ENCODE measurements at places on chromosomes 2 and 18. TPM values are rescaled to one million over a fixed set of nuclear protein-coding genes. Genes with fewer than 3 reads are reported as not detected.

Gene GAD1
- total RNA-seq = 154 TPM

GRCh38 chr2:132664096-132664495 lies 5.9 kb downstream of the LYPD1 start:
- DNase-seq = no peak

Gene ACTR1B
- 28.6 TPM for total RNA-seq

- DNase-seq = no peak
These were observed 156.0 kb downstream of the TGIF1 start for GRCh38 chr18:3605954-3606443.

DNA sequence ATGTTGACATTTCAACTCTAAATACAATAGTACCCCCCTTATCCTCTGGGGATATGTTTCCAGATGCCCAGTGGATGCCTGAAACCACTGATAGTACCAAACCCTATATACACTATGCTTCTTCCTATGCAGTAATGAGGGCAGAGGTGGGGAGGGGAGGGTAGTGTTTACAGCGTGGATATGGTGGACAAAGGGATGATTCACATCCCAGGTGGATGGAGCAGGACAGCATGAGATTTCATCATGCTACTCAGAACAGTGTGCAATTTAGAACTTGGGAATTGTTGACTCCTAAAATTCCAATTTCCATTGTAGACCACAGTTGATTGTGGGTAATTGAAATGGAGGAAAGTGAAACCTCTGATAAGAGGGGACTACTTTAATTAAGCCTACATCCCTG lies 75.4 kb downstream of the TSN start:
- no peak for DNase-seq

Gene SATB2
- 14.2 TPM for total RNA-seq

- DNase-seq = no peak
These were observed 108.2 kb downstream of the RTP5 start for GRCh38 chr2:241977557-241978300.

Gene RAB10
- 106 TPM for total RNA-seq

DNA sequence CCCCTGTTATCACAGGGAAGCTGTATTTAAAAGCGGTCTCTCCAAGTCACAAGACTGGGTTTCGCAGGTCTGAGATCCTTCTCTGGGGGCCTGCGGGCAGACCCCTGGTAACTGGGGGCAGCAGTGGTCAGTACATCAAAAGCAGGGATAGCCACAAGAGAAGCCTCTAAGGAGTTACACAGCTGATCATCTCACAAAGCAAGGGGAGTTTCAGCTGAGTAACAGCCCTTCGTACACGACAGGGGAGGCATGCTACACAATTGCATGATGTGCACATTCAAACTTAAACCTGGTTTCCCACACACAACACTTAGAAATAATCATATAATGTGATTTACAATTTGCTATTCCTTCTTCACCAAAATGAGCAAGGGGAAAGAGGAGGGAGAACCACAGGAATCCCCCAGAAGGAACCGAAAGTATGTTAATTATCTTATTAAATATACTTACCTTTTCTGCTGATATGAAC lies 87.5 kb downstream of the TMEM131 start:
- DNase-seq = no peak

Gene RAPH1
- total RNA-seq = 51.0 TPM

Gene EEF1B2
- total RNA-seq = 164 TPM

DNA sequence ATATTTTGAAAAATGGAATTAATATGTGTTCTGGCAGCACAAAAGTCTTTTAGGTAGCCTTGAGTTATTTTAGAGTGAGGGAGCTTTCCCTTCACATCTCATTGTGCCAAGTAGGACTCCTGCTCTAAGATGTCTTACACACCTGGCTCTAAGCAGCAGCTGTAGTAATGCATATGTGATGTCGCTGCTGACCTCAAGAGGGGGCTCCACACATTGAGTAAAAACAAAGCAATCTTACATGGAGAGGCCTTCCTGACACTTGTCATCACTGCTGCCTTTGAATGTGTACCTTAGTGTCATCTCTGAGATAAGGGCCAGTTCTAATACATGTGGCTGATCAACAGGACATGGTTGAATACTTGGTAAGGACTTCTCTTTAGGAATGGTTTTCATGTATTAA lies 75.8 kb downstream of the ACTR3 start:
- no peak for DNase-seq

Gene SLC8A1
- total RNA-seq = 71.5 TPM

GRCh38 chr2:26770986-26771586 lies 7.0 kb downstream of the SLC35F6 start:
- peak; percentile 59 for DNase-seq

Gene GRHL1
- 17.2 TPM for total RNA-seq

GRCh38 chr2:10426726-10427617 lies 21.2 kb downstream of the ODC1 start:
- no peak for DNase-seq

Gene C2orf78
- total RNA-seq = not detected

GRCh38 chr2:118613737-118614136 lies 233.7 kb downstream of the EN1 start:
- no peak for DNase-seq

- no peak for DNase-seq
These were observed 174.0 kb downstream of the TGIF1 start for GRCh38 chr18:3623769-3624545.

DNA sequence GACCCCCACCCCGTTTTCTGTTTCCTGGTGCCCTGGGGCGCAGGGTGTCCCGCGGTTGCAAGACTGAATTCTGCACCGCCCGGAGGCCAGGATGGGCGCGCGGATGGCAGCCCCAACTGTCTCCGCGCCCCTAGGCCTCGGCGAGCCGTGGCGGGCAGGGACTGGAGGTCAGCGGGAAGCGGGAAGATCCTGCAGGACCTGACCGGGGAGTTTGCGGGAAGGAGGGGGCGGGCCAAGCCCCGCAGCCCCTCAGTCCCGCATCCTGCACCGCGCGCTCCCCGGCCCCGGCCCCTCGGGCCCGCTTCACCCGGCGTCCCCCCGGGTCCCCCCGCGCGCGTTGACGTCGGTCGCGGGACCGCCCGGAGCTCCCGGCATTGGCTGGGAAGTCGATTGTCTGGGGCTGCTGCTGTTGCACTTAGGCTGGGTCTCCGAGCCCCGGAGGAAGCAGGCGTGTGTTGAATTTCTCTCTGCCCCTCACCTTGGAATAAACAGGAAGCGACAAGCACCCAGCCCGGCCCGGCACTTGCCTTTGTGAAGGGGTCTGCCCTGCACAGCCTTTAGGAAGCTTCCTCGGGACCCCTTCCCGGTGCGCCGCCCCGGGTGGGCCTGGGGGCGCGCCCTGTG lies at the start of gene LDLRAD4:
Gene LDLRAD4 (plus strand): TSS at position 393 of the 624 bp plus-strand sequence.
- peak; percentile 44 for DNase-seq

GRCh38 chr18:46378864-46379207 lies 274.7 kb downstream of the HAUS1 start:
- DNase-seq = no peak

- no peak for DNase-seq
These were observed 23.9 kb downstream of the PTPRM start for GRCh38 chr18:7590826-7591560.

Gene LIPG
- 10.0 TPM for total RNA-seq

- DNase-seq = no peak
These were observed 179.6 kb downstream of the TPGS2 start for GRCh38 chr18:36649205-36649604.

DNA sequence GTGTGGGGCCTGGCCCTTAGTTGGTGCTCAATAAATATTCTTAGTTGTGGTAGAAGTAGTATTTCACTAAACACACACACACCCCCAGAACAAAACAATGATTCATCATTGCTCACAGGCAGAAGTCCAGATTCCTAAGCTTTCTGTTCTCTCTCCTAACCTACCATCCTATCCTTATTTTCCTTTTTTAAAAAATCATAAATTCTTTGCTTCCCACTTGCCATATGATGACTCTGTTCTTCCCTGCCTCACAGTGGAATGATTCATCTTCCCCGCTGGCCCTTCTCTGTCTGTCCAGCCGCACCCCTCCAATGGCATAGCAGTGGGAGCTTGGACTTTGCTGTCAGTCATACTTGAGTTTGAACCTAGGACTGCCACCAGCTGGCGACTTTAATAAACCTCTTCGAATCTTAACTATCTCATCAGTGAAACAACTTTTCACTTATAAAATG lies 5.2 kb downstream of the EML6 start:
- DNase-seq = no peak

DNA sequence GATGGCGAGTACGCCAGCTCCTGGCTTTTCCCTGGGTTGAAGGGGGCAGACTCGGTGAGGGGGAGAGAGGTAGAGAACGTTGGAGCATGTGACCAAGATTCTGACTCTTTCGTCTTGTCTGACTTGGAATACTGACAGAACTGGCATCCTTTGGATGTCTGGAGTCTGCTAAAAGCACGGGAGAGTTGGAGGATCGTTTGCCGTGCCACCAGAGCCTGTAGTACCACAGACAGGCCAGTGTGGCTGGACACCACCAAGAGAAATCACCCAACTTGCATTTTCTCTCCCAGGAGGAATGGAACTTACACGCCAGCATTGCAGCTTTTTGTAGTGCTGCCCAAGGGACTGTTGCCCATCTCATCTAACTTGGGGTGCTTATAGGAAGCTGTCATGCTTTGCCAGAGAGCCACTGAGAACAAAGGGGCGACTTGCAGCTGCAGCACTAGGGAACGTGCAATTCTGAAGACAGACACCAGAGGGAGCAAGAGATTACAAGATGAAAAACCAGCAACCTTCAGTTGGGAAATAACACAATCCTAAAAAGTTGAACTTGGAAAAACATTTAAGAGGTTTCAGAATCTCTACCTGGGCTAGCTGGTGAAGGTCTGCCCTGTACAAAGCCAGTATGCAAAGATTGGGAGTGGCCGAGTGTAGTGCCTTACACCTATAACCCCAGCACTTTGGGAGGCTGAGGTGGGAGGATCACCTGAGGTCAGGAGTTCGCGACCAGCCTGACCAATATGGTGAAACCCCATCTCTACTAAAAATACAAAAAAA lies 24.1 kb downstream of the PSMG2 start:
- DNase-seq = peak; percentile 67

DNA sequence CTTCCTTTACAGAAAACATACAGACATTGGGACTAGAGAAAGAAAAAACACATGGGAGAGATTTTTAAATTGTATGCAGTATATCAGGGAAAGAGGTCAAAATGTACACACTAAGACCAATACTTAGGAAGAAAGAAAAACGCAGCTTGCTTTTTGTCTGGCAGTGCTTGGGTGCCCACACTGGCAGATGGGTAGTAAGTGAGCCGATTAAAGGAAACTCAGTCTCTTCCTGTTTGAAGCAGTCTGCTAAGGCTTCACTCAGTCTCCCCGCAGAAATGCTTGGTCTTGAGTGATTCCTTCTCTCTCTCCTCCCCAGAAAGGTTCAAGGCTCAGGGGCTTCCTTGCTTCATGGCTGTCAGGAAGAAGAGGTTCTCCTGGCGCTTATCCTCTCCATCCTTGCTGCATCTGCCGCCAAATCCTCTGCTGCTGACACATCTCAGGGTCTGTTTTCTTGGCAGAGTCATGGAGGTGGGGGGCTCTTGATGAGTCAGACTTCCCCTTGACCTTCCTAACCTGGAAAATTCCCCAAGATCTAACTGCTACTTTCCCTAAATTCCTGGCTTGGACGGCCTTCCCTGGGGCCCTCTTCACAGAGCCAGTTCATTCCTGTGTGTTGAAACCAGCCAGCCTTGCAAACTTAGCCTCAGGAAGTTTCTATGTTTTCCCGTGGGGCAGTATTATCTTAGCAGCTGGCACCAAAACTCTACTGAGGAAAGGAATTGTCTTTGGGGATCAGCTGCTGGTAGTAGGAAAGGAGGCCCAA lies 10.5 kb upstream of the TMSB10 start:
- DNase-seq = no peak

DNA sequence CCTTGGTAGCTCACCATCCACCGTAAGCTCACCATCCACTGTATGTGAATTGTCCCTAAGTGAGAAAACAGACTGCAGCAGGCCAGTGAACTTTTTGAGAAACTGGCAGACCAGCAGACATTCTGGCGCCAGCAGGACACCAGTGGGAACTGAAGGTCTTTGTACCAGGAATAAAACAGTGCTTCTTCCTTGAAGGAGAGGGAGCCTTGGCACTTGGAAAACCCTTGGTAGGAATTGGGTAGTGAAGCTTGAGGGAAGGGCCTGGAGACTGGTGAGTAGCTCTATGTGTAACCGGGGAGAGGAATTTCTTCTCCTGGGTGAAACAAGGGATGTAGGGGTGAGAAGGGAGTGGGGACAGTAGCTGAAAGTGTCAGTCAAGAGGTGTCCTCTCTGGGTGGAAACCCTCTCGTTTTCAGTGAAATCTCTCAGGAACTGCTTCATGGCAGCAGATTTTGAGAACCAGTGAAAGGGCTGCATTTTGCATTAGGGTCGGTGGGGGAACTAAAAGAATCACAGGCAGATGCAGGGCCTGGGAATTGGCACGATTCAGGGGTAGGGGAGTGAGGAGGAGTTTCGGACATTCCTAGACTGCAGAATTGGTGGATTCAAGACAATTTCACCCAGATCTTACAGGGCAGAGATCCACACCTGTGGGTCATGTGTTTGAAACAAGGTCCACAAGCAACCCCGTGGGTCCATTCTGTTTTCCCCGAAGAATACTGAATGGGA lies 131.5 kb upstream of the DLX2 start:
- no peak for DNase-seq

DNA sequence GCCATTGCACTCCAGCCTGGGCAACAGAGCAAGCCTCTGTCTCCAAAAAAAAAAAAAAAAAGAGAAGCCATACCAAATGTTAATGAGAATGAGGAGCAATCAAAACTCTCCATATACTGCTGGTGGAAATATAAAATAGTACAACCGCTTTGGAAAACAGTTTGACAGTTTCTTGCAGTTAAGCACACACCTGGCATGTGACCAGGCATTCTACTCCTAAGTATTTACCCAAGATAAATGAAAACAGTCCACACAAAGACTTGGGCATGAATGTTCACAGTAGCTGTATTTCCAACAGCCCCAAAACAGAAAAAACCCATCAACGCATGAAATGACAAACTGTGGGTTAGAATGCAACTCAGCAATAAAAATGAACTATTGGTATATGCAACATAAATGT lies 76.0 kb upstream of the ST8SIA5 start:
- no peak for DNase-seq

Gene ANKRD30B
- 3.0 TPM for total RNA-seq

Gene TSPYL6
- total RNA-seq = 0.18 TPM

Gene TUBB8B
- total RNA-seq = not detected

DNA sequence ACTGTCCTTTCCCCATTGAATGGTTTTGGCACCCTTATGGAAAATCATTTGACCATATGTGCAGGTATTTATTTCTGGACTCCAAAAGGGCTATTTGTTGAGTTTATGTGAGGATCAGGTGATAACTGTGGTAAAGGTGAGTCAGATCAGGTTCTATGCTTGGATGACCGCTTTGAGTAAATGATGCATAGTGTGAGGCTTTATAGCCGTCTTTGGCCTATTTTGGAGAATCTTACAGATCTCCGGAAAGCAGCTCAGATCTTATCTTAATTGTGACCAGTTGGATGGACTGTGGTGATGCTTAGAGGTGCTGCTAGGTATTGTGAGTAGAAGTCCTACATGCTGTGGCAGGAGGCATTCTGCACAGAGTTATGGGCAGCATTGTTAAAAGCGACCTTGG lies 126.2 kb downstream of the METTL8 start:
- no peak for DNase-seq

GRCh38 chr2:38462121-38462661 lies 85.1 kb upstream of the ATL2 start:
- DNase-seq = no peak

- DNase-seq = no peak
These were observed 11.7 kb upstream of the SERPINB5 start for GRCh38 chr18:63465059-63465458.

GRCh38 chr2:127577208-127577475 lies 41.7 kb downstream of the MYO7B start:
- DNase-seq = no peak

GRCh38 chr2:24635181-24635580 lies 144.1 kb downstream of the NCOA1 start:
- peak; percentile 33 for DNase-seq

Gene CRIM1
- 47.9 TPM for total RNA-seq

Measured in cerebellum (tissue), 4 donors.